Stimulated activated CD8-positive, alpha-beta memory T cell treated with anti-CD3 and anti-CD28 coated beads, Interleukin-7, amount 100 ng/mL, for 1 hour (primary cell): ENCODE measurements at places on chromosomes 3 and 15.
A peak's percentile ranks its signal among the peaks of the same experiment; 100 is the strongest.

DNA sequence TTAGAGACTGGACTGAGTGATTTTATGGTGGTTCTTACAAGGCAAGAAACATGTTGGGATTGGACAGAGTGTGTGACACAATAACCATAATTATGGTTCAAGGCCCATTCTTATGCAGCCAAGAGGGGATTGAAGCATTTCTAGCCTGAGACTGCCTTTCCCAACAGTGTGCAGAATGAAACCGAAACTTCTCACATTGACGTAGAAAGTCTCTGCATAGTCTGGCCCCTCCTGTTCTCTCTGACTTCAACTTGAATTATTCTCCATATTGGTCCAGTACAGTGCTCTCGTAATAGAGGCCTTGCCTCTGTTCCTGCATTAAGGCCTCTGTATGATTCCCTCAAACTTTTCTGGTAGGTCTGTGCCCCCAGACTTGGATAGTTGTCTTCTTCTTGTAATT is 138.3 kb downstream of the DIPK2A start:
- no peak for DNase-seq

DNA sequence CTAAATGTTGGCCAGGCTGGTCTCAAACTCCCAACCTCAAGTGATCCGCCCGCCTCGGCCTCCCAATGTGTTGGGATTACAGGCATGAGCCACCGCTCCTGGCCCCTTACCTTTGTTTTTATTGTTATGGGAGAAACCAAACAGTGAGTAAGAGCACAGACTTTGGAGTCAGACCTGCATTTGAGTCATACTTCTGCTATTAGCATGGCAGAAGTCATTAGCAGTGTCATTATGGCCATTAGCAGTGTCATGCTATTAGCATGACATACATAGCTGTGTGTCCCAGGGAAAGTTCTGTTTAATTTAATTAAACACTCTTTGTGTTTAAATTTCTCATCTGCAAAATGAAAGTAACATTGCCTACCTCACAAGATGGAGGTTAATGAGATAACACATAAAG is 54.8 kb downstream of the SQOR start:
- DNase-seq: no peak

- no peak for DNase-seq
Observed at GRCh38 chr15:65163041-65163440, 22.1 kb downstream of the CLPX start.

- DNase-seq: no peak
Observed at GRCh38 chr3:188309437-188310269, 155.7 kb downstream of the LPP start.

DNA sequence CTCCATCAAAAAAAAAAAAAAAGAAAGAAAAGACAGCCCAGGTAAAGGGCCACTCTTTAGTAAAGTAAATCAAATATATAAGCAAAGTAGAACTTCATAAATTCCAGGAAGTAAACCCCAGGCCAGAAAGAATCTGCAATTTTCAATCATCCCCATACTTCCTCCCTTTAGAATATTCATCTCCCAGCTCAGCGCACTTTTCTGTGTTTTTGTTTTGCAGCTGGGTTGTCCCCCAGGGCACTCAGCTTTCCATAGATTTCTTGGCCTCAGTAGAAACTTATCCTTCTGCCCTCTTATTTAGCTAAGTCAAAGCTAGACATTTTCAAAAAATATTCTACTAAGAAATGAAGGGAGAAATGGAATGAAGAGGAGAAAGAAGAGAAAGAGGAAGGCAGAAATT is 24.0 kb upstream of the SPRED1 start:
- DNase-seq: no peak

- DNase-seq: no peak
Observed at GRCh38 chr3:140128217-140128616, 193.2 kb downstream of the CLSTN2 start.

DNA sequence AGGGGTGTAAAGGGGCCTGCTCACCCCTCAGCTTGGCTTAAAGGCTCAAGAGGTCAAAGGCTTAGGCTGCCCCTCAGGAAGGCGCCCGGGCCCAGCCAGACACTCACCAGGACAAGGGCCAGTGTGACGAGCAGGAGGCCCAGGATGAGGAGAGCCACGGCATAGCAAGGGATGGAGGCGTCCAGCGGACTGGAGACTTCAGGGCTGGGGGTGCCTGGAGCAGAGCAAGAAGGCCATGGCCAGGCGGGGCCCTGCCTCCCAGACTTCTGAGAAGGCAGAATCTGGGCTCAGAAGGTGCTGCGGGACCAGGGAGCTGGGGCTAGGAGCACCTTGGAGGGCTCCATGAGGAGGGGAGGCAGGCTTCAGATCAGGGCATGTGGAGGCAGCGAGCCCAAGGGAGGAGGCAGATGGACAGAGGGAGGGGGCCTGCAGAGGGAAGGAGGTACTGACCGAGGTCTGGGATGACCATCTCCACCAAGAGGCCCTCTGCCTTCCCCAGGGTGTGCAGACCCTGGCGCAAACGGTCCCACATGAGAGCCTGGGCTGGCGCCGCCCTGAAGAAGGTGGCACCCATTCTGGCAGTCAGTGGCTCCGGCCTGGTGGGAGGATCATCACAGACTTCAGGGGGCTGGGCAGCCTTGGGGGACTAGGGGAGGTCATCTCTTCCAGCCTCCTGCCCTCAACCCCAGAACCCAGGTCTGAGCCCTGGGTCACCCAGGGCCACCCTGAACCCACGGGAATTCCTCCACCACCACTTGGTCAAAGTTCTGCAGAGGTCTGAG is 24.5 kb downstream of the C15orf39 start:
- no peak for DNase-seq

- DNase-seq: no peak
Observed at GRCh38 chr3:129310111-129311011, 31.7 kb downstream of the HMCES start.

- no peak for DNase-seq
Observed at GRCh38 chr15:88603885-88604284, 17.3 kb upstream of the AEN start.

DNA sequence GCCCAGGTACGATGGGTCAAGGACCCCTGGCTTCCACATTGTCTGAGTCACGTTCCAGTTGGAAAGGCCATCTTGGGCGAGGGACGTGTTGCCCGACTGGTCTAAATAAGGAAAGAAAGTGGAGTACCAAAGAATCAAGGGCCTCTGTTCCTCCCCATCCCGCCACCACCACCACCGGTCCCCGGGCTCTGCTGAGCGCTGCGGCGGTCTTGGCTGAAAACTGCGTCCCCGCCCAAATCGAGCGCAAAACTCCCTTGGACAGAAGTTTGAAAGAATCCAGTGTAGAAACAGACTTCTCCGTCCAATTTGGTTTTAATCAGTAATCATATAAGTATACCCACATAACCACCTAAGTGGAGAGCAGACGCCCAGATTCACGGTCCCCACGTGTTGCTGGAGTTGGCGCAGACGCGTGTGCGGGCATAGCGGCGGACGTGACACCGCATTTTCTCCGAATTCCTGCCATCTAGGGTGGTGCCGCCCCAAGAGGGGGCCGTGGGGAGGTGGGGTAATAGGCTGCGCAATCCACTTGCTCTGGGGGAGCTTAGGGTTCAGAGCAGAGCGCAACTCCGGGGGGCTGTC is 243.8 kb upstream of the TOPAZ1 start:
- no peak for DNase-seq

DNA sequence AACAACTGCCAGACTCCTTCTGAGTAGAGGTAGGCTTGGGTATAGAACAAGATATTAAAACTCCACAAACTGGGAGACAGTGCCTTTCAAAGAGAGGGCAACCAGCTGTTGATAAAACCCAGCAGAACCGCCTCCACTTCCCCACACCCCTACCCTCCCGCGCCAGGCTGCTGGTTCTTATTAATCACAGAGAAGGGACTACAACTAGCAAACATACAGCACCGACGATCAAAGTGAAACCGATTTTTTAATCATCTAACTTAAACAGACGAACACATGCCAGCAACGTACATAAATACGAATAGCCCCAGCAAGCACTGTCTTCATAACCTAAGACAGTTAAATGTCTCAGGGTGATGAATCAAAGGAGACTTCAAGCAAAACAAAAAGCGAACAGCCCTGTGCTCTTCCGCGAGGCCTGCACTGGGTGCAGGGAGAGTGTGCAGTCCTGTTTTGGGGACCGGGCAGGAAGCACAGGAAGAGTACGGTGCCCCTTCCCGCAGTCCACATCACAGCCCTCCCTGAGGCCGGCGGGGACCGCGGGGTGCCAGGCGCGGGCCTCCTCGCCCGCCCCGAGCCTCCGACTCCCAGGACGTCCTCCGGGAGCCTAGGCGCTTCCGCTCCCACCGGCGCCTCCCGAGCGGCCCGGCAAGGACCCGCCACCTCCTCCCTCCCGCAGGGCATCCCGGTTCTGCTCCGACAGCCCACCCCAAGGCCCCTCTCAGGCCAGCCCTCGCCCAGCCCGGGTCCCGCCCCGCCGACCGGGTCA is 75.1 kb upstream of the VGLL4 start:
- no peak for DNase-seq

- DNase-seq: no peak
Observed at GRCh38 chr3:85495602-85496001, 536.8 kb downstream of the CADM2 start.

DNA sequence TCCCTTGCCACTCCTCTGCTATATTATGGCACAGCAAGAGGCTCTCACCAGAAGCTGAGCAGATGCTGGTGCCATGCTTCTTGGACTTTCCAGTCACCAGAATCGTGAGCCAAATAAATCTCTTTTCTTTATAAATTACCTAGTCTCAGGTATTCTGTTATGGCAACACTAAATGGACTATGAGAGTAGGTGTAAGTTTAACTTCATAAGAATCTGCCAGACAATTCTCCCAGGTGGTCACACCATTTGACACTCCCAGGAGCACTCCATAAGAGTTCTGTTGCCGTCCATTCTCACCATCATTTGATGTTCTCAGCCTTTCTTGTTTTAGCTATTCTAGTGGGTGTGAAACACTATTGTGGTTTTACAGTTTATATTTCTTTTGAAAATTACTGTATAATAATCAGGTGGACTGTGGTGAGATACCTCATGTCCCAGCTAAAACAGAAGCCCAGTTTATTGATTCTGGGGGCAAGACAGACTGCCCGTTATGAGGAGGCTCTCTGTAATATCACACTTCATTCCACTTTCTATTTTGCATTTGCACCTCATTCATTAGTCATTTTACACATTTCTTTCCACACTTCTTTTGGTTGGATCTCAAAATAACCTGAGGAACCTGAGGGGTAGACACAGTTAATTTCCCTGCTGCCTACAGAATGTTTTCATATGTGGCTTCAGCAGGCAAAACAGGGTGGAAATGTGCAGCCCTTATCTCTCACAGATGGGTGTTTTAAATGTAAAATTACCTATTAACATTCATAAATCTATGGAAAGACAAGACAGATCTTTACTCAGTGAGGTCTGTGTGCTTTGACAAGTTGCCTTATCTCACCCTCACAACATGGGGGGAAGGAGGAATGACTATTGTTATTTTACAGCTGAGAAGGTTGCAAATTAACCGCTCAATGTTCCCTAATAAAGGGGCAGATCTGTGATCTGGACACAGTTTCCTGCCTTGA is 42.1 kb downstream of the CDCP1 start:
- DNase-seq: no peak

DNA sequence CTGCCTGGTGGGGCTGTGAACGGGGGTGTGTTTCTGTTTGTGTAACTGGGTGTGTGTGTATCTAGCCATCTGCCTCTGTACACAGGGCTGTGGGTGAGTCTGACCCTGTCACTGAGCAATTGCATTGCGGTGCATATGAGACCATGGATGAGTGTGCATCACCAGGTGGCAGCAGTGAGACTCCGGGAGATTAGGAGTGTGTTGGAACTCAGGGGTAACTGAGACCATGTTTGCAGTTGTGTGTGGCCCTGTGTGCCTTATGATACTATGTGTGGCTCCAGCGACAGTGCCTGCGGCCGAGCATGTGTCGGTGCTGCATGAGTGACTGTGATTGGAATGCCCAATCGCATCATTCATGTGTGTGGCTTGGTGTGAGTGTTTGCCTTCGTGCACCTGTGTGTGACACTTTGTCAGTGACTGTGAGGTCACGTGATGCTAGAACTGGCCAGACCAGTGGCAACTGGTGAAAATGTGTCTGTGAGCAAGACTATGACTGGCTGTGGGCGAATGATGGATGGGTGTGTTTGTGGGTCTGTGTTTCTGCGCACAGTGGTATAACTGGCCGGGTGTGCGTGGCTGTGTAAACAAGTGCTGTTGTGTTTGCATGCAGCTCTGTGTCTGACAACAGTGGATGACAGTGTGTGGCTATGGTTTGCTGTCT is 14.0 kb downstream of the VILL start:
- DNase-seq: peak; percentile 48

DNA sequence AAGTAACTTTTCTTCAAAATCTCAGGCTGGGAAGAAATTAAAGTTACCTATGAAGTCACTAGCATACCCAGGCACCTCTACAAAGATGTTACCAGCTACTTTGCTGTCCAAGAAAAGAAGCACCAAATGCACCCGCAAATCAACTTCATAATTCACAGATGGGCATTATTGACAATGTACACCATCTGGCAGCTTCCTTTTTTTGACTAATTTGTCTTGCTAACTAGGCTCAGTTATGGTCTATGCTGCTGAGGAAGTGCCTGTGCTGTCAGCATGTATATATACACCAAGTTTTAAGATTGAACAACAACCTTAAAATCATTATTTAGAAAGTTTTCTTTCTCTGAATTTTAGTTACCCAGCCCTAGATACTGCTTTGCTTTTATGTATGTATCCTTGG is 93.8 kb downstream of the NSUN3 start:
- DNase-seq: no peak

DNA sequence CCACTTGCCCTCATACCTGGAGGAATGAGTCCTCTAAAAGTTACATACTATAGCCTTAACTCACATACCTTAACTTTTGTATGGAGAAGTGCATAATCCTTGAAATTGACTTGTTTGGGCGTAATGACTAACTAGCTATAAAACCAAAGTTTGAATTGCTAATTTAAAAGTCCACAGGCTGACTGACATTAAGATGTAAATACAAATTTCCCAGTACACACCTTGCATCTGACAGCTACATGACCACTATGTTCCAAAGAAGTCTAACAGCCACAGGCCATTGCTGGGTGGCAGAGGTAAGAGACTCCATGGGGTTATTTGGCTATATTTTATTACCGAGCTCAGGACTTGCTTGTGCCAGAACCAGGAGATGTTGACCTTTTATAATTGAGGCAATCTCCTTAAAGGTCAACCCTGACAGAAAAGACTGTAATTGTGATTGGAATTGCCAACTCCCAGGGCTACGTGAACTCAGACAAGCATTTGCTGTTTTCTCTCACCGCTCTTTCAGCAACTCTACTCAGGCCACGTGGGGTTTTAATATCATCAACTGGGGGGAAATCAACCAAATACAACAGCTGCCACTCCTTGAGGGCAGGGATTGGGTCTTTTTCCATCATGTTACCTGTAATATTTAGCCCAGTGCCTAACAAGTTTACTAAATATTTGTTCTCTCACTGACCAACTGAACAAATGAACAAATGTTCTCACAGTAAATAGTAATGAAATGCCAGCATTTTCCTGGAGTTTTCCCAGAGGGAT is 139.9 kb downstream of the SEMA6D start:
- no peak for DNase-seq

DNA sequence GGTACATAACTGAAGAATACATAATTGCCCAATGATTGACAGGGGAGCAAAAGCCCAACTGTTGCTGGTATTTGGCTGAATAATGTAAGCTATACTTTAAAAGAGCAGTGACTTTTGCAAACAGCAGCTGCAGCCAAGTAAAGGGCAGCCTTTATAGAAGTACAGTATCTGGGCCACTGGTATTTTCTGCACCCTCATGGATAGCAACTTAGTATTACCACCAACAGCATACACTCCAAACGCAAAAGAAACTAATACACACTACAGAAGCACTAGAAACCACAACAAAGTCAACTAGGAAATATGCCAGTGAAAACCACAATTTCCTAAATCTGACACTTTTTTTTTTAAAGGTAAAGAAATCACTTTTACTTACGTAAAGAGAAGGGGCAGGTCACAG is 206.1 kb downstream of the TIGIT start:
- no peak for DNase-seq

GRCh38 chr3:122793568-122794416 is at the start of gene HSPBAP1:
Gene HSPBAP1 (minus strand): TSS chr3:122793831. CDS start chr3:122793680, 151 bp downstream.
- peak; percentile 86 for DNase-seq
